T-helper 9 cell (primary cell): ENCODE measurements at places on chromosomes 11 and 22.

GRCh38 chr11:75931124-75931523, 116.1 kb downstream of the UVRAG start:
- DNase-seq, result no peak

DNA sequence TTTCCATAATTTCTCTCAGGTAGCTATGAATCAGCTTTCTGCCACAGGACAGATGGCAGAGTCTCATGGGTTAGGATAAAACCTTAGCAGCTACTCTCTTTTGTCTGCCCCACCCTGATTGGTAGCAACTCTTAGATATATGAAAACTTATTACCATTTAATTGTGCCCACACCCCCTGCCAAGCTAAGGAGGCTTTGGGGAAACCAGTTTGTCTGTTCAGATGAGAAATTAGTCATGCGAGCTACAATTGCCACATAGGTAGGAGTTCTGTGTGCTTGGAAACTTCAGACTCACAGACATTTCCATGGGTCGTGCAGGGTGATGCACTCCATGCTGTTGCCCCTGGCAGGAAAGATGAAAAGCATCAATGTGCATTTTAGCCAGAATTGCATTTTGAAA, 39.9 kb downstream of the CD44 start:
- DNase-seq, result no peak

DNA sequence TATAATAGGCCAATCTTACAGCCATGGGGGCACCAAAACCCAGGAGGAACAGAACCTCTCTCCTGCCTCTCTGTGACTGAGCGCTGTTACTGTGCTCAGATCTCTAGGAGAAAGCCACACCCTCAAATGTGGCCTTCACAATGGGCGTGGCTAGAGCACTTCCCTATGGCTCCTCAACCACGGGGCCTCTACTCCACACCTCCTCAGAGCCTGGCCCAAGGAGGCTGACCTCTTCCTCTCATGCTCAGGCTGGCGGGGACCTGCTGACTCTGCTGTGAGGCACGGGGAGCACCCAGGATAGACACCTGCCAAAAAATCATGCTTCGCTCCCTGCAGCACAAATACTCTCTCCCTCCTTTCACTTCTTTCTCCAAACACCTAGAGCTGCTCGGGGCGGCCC, 41.0 kb downstream of the C11orf58 start:
- no peak for DNase-seq

GRCh38 chr11:57493507-57494503, 21.7 kb downstream of the SLC43A1 start:
- peak; percentile 65 for DNase-seq

GRCh38 chr11:64566915-64567891, 23.8 kb upstream of the SLC22A12 start:
- no peak for DNase-seq

- DNase-seq, result no peak
These were observed 4.6 kb downstream of the BID start for GRCh38 chr22:17769716-17770082.

DNA sequence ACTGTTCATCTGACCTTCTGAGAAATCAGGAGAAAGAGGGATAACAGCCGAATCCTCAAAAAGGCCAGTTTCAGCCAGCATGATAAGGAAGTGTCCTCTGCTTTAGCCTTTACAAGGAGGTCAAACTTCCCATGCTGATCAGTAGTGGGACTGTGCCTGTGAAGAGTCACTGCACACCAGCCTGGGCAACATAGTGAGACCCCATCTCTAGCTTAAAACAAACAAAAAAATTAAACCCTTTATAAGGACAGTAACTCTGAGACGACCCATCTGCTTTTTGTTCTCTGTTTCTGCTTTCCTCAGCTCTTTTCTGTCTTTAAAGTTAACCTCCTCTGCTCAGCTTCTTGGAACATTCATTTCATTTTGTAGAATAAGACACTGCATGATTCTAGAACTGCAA, 49.7 kb downstream of the SCGB1A1 start:
- no peak for DNase-seq

GRCh38 chr11:41713030-41713429, 253.6 kb upstream of the LRRC4C start:
- no peak for DNase-seq

- DNase-seq, result no peak
These were observed 396.0 kb downstream of the TBC1D22A start for GRCh38 chr22:47158457-47158856.

GRCh38 chr11:788009-788640, 1.8 kb downstream of the CEND1 start:
- DNase-seq, result no peak

DNA sequence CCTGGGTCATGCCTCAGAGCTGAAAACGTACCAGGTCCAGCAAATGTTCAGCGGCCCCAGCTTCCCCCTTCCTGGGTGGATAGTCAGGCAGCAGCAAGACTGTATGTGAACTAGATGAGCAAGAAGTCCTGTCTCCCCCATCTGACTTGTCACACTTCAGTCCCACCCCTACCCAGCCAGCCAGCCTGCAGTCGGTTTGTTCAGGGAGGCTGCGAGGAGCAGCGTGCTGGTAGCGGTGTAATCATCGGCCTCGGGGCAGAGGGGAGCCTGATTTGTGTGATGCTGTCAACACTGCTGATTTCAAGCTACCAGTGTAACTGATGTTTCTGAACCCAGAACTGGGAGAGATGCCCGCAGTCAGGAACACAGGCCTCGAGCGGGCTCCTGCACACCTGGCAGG, 9.6 kb downstream of the TMEM258 start:
- no peak for DNase-seq

- DNase-seq, result peak; percentile 29
These were observed 4.4 kb upstream of the ZNRD2 start for GRCh38 chr11:65565624-65566453.

DNA sequence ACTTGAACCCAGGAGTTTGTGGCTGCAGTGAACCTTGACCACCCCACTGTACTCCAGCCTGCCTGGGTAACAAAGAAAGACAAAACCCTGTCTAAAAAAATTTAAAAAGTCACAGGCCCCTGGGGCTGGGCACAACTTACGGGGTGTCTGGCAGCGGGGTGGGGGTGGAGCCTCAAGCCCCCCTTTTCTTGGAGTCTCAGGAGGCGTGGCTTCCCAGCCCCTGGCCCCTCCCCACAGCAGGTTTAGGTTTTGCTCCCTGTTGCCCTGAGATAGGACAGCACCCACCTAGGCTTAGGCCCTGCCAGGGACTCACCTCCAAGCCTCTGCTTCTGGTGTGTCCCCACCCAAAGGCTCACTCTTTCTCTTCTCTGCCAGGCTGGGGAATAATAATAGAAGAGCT, 22.4 kb downstream of the MGAT3 start:
- no peak for DNase-seq

GRCh38 chr22:38949889-38950405, 7.5 kb upstream of the APOBEC3A start:
- DNase-seq, result no peak

GRCh38 chr11:32153747-32154146, 62.9 kb downstream of the RCN1 start:
- DNase-seq, result no peak

GRCh38 chr11:125621995-125622394, 3.0 kb upstream of the CHEK1 start:
- DNase-seq, result no peak

DNA sequence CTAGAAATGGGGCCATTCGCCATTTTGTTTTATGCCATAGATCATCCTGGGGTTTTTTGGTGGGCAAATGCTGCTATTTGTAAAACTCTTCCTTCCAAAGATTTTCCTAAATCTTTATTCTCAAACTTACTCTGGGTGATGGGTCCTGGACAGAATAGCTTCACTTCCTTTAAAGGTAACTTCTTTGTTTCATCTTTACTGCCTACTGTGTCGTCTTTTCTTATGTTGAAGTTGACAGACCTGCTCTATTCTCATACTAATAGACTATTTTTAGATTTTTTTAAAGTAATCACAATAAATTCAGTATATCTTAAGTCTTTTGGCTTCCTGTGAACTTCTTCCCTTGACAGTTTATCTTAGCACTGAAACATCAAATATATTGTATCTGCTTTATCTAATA, 98.6 kb downstream of the YAP1 start:
- no peak for DNase-seq

DNA sequence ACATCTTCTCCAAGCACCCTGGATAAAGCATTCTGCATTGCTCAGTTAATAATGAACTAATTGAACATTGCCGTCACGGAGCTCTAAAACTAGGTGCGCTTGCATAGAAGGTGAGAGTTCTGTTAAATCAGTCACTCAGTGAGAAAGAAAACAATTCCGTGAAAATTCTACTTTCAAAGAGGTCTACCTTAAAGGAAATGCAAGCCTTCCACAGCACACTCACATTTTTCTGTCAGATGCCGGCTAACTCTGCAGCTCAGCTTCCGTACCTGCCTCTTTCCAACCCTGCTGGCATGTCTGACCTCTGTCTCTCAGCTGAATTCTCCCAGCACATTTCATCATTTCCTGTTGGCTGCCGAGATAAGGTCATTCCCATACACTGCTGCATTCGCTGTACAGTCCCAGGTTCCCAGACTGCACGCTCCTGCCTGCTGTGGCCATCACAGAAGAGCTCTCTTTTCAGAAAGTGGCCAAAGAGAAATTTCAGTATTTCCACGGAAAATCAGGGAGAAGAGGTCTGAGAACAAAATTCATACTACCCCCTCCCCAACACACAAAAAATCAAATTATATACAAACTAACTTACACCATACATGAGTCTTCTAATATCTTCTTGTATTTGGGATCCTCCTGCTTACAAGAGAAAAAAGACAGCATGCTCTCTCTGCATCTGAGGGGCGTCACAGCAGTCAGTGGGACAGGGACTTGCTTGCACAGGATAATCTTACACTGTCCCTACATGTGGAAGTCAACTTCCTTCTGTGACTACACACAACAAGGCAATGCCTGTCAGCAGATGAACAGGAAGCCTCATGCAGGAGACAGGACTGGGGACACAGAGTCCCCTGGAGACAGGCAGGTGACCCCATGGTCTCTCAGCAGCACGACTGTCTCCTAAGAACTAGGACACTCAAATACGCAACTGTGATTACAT, 55.1 kb downstream of the PACSIN2 start:
- DNase-seq, result no peak

- DNase-seq, result no peak
These were observed 109.2 kb upstream of the GAL start for GRCh38 chr11:68575025-68575665.

DNA sequence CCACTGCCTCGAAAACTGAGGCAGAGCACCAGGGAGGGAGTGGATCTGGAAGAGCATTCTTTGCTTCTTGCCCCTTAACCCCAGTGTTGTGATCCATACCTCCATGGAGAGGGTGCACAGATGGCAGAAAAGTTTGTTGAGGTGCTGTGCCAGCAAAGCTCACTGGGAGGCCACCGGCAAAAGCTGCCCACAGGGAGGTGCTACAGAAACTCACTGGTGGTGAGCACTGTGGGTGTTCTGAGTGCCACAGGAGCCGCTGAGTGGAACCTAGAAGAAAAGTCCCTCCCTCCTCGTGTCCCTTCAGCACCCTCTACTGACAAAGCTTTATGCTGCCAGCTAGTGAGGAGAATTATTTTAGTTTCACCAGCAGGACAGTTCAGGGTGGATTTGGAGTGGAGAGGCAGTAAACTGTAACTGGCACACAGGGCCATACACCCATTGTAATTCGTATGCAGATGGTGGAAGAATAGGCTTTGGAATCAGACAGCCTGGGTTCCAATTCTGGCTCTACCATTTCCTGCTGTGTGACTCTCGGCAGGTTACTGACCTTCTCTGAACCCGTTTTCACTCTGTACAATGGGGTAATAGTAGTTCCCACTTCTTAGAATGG, 84.6 kb downstream of the SWAP70 start:
- DNase-seq, result no peak
